ENCODE measurements at places on chromosomes 4 and X.

DNA sequence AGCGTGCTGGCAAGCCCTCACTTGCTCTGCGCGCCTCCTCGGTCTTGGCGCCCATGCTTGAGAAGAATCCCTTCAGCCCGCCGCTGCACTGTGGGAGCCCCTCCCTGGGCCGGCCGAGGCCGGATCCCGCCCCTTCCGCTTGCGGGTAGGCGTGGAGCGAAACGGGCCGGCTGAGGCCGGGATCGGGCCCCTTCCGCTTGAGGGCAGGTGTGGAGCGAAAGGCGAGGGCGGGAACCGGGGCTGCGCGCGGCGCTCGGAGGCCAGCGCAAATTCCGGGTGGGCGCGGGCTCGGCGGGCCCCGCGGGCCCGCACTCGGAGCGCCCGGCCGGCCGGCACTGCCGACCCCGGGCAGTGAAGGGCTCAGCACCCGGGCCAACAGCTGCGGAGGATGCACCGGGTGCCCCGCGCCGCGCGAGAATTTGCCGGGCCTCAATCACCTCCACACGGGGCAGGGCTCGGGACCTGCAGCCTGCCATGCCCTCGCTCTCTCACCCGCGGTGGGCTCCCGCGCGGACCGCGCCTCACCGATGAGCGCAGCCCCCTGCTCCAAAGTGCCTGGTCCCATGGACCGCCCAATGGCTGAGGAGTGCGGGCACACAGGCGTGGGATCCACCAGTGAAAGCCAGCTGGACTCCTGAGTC, 58.1 kb upstream of the GBA3 start:
- no peak for DNase-seq

DNA sequence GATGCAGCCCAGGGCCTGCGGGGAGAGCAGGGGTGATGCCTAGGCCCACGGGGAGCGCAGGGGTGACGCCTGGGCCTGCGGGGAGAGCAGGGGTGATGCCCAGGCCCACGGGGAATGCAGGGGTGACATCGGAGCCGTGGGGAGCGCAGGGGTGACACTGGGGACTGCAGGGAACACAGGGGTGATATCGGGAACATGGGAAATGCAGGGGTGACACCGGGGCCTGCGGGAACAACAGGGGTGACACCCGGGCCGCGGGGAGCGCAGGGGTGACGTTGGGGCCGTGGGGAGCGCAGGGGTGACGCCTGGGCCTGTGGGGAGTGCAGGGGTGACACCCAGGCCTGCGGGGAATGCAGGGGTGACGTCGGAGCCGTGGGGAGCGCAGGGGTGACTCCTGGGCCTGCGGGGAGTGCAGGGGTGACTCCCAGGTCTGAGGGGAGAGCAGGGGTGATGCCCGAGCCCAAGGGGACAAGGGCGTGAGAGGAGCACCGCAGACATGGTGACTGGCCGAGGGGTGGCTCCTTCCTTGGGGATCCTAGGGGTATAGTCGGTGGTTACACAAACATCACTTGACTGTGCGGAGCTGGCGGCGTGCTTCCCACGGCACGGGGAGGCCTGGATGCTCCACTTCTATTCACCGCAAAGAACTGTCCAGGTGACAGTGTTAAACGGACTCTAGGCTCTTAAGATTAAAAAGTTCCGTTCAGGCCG, 38.0 kb downstream of the GAK start:
- DNase-seq: no peak

DNA sequence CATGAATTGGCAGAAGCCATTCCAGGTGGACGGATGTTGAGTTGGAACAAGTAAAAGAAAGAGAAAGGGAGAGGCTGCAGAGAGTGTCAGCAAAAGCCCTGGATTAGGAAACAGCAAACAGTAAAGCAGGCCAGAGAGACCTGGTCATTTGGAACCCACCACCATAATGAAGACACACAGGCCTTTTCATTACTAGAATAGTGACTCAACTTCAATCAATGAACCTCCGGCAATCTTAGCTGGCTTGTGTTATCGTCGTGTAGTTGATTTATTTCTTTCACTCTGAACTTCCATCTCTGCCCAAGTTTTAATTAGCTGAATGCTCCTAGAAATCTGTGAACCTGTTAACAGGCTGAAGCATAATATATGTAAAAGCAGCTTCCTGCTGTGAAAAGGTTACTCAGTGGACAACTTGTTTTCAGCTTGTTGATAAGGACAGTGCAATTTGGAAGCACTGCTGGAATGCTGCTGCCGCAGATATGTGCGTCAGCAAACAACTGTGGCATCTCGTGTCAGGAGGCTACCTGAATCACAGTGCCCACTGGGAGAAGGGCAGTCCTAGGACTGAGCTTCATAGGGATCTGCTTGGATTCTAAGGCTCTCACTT, 68.8 kb downstream of the SPANXN4 start:
- DNase-seq: no peak

- DNase-seq: no peak
Measured at GRCh38 chrX:10750581-10750980, 130.2 kb upstream of the MID1 start.

GRCh38 chrX:17679820-17680219, 57.5 kb upstream of the SCML1 start:
- no peak for DNase-seq

DNA sequence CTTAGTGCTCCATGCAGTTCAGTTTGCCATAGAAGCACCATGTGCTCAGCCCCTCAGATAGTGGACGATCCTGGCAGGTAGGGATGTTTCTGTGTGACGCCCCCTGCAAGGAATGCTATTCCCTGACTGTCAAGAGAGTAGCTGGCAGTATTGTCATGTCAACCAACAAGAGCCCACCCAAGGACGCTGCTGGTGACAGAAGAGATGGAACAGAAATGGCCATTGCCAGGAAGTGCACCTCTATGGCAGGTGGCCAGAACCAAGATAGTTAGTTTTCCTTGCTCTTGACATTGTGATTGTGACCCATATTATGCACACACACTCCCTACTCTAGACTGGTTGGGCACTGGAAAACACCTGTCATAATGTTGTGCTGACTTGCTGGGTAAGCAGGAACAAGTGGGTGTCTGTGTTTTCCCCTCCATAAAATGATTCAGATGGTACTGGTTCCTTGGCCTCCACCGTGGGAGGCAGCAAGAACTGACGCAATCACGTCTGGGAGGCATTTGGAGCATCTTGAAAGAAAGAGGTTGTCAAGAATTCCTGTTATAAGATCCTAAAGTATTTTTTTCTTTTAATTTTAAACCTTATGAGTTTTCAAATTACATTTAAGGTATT, 507.9 kb downstream of the MID1IP1 start:
- no peak for DNase-seq

DNA sequence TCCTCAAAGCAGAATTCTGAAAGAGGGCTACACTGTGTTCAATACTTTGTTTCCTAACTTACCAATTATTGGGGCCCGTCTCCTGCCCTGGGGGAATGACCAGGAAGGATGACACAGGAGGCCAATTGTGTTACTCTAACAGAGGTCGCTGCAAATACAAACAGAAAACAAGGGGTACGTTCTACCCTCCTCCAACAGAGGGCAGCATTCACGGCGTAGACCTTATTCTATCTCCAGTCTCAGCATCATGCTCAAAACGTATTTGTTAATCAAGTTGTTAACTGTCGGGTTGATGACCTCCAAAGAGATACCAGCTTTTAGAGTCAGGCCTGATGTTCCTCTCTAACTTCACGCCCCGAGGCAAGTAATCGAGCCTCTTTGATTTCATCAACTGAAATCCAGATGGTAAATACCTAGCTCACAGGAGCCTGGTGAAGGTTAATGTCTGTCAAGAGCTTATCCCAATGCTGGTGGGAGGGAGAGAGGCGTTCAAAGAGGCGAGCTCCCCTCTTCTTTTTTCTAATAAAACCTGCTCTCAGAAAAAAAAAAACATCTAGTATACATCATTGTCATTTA, 181.0 kb upstream of the KCNIP4 start:
- DNase-seq: peak; percentile 20

GRCh38 chr4:68249434-68249833, 3.9 kb upstream of the TMPRSS11B start:
- no peak for DNase-seq

All from globus pallidus (tissue), 1 donor.